Astrocyte of the cerebellum (primary cell): ENCODE measurements at places on chromosomes 2 and 18.

DNA sequence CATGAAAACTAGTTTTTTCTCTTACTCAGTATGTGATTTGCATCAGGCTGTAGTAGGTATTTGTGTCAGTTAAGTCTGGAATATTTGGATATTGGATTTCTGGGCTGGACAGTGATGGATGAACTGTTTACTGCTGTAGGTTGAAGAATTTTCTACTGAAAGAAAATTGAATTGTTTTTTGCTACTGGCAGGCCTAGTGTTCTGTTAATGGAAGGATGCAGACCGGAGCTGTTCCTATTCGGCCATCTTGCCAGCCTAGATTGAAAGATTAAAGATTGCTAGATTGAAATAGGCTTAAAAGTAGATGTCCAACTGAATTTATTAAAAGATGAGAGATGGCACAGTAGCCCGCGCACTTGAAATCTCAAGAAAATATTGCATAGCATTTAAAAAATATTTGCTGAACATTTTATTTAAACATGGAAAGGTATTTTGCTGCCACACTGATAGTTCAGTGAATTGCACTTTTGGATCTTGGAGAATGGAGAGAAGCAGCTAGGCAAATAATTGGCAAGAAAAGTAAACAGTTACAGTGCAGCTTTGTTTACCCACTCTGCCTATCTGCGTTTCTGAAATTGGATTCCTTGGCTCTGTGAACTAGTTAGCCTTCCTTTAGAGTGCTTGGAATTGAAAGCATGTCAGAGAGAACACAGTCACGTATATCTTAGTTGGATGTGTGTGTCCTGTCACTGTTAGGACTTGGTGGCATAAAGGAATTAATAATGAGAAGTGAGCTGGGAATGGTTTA, 54.1 kb downstream of the EPB41L5 start:
- DNase-seq = no peak

GRCh38 chr18:48741866-48742265, 203.0 kb downstream of the CTIF start:
- no peak for DNase-seq

DNA sequence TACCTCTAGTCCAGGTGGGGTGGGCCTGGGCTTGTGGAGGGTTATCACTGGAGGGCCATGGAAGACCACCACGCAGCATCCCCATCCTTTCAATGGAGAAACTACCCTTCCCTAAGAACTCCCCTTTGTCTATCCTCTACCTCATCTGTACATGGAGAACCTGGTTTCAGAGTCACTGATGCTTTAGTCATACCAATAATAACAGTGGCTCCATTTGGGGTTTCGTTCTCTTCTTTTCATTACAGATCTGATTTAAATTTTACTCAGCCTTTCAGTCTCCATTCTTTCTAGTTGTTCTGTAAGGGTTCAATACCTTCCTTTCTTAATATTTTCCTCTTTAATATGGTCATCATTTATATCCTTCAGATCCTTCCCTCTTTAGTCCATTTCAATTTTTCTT, 54.6 kb upstream of the ZFP36L2 start:
- DNase-seq = no peak

GRCh38 chr2:220795705-220796104, 776.4 kb downstream of the EPHA4 start:
- DNase-seq = no peak

DNA sequence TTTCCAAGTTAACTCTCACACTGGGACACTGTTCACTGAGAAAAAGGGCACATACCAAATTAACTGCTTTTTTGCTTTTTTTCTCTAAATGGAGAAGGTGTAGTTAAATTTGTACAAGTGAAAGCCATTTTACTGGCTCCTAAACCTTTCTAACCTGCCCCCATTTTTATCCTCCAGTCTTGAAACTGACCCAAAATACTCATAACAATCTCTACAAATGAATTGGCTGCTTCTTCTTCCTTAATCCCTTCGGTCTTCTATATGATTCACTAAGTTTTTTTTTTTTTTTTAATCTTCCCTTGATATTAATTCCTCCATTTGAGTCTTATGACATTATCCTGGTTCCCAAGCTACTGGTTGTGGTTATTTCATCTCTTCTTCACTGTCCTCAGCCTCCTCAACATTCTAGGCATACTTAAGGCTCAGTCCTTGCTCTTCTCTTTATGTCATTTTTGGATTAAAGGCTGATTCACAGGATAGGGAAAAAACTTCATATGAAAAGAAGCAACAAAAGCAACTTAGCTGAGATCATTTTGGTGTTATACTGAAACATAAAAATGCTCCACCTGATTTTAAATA, 19.8 kb downstream of the ORC2 start:
- no peak for DNase-seq

DNA sequence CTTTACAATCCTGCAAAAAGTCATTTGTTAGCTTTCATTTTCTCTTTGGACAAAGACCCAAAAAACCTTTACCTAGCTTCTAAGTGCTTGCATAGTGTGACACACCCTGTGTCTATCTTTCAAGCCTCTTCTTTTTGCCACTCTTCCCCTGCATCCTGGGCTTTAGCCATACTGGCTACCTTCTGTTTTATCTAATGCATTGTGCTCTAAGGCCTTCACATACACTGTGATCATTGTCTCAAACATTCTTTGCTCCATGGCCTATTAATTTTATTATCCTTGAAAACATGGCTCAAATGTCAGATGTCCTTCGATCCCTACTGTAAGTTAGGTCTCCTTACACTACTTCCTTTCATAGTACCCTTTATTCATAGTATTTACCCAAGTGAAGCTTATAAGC, 84.4 kb downstream of the PIK3C3 start:
- no peak for DNase-seq

- DNase-seq = no peak
Measured at GRCh38 chr2:205463466-205464025, 218.8 kb upstream of the NRP2 start.

DNA sequence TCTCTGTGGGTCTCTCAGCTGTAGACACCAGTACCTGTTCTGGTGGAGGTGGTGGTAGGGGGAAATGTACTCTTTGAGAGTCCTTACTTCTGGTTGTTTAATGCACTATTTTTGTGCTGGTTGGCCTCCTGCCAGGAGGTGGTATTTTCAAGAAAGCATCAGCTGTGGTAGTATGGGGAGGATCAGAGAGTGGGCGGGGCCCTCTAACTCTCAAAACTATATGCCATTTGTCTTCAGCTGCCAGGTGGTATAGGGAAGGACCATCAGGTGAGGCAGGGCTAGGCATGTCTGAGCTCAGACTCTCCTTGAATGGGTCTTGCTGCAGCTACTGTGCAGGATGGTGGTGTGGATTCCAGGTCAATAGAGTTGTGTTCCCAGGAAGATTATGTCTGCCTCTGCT, 1100.8 kb downstream of the CNTNAP5 start:
- no peak for DNase-seq

- DNase-seq = no peak
Measured at GRCh38 chr2:23199115-23199918, 185.7 kb upstream of the KLHL29 start.

GRCh38 chr2:16700551-16701259, 35.1 kb upstream of the CYRIA start:
- no peak for DNase-seq
